ENCODE measurements at places on chromosomes 7 and 10.

GRCh38 chr7:2719007-2719406 is 31.0 kb downstream of the AMZ1 start:
- no peak for DNase-seq

DNA sequence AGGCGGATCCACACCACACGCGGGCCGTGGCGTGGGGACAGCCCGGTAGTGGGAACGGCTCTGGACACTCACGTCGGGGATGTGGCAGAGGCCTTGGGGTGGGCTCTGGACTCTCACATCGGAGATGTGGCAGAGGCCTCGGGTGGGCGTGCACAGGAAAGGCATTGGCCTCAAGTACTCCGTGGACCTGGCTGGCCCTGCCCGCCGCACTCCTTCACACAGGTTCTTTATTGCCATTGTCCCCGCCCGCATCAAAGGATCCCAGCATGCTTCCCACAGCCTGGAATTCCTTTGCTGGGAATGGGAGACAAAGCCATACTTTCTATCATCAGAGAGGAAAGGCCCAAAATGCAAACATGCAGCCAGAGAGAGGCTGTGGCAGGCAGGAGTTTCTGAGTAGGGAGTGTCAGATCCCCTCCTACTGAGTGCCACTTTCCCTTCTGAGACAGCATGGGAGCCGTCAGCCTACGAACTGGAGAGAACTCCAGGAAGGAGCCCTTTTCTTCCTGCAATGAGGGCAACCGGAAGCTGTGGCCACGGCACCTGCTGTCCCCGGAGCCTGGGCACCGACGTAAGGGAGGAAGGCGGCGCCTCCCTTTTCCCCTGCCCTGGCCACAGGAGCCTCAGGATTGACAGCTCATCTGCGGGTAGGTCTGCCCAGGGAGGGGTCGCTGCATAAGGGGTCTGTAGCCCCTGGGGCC is 51.5 kb downstream of the RBM17 start:
- no peak for DNase-seq

- no peak for DNase-seq
These were observed 2.3 kb downstream of the CDH23 start for GRCh38 chr10:71398976-71399375.

DNA sequence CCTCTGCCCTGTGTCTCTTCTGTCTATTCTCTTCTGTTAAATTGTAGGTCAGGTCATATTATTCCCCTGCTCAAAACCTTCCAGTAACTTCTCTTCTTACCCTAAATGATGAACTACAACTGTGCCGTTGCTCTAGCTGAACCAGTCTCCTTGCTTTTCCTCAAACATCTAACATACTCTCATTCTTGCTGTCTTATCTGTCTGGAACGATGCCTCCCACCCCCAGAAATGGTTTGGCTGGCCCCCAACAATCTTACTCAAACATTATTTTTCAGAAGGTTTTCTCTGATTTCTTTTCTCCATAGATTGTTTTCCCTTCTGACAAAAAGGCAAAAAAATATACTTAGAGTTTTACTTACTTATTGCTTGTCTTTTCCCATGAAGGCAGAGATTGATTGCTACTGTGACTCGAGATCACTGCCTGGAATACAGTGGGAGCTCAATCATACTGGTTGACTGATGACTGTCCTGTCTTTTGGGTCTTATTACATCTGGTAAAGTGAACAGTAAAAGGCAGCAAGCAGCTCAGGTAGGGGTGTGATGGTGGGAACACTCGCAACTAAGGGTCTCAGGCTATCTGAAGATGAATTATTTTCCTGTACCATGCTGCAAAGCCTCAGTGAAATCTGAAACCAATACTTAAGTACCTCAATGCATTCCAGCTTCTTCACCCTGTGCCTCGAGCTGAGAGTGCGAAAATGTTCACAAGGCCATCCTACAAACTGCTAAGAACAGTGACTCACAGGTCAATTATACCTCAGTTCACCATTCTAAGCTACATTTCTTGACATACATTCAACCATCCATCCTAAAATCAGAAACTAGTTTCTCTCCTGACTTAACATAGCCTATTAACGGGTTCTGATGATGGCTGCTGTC is 67.6 kb downstream of the DNMBP start:
- no peak for DNase-seq

GRCh38 chr10:31393844-31394243 is 74.8 kb downstream of the ZEB1 start:
- no peak for DNase-seq

DNA sequence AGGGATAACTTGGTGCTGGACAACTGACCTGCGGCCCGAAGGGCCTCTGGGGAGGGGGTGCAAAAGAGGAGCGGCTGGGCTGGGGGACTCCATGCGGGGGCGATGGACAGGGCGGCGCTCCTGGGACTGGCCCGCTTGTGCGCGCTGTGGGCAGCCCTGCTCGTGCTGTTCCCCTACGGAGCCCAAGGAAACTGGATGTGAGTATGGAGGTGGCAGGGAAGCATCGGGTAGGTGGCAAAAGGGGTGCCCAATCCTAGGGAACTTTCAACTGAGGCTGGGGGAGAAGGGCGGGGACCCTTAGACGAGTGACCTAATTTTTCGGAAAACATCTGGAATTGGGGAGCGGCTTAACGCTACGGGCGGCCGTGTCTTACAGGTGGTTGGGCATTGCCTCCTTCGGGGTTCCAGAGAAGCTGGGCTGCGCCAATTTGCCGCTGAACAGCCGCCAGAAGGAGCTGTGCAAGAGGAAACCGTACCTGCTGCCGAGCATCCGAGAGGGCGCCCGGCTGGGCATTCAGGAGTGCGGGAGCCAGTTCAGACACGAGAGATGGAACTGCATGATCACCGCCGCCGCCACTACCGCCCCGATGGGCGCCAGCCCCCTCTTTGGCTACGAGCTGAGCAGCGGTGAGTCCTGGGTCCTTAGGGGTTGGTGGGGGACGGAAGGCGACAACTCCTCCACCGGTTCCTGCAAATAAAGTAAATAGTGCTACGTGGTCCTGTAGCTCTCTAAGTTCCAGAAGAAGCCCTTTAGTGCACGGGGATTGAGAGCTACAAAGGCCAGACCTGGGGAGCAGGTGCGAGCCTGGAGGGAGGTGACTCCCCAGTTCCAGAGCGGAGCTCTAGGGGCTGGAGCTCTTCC is 622 bp downstream of the WNT16 start:
- no peak for DNase-seq

GRCh38 chr10:77504873-77505257 is 132.7 kb downstream of the KCNMA1 start:
- no peak for DNase-seq

DNA sequence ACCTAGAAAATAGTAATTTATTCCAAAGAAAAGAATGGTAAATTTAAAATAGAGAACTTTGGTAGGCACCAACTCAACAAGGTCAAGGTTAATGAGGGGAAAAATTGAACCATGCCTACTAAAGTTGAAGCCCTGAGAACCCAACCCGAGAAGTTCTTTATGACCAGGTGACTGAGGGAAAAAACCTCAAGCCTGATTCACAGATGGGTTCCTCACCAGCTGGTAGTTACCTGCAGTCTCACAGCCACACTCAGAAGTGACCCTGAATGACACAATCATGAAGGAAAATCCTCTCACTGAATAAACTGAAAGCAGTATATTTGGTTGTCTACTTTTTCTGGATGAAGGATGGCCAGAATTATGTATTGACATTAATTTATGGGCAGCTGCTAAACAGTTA is 7.0 kb downstream of the C10orf67 start:
- no peak for DNase-seq

GRCh38 chr7:149830997-149831740 is 7.0 kb upstream of the ZNF862 start:
- DNase-seq, result no peak

DNA sequence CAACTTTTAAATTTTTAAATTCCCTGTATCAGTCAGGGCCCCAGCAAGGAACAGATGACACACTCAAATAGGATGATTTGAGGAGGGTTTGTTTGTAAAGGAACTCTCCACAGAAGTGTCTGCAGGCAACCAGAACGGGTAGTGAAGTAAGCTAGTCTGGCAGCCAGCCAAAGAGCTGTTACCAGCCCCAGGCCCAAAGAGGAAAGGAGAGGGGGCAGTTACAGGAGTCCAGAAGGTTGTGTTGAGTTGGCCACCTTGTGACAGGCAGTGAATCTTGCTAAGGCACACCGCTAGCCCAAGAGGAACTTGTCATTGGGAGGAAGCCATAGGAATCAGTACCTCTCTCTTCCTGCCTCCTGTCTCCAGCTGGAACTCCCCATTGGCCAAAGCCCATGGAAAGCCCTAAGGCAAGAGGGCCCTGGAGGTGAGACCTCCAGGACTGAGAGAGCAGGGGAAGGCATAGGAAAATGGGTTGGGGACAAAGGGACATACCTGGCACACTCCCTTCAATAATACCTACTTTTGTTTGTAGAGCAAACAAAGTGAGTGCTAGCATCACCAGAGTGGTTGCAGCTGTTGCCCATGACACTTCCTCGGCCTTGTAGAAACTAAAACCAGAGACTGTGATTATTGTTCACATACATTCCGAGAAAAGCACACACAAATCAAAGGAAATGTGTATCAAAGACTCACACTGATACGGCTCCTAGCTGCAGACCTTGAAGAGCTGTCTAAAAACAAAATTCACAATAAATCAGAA is 25.4 kb upstream of the GATAD1 start:
- no peak for DNase-seq

- no peak for DNase-seq
These were observed 16.8 kb downstream of the HK1 start for GRCh38 chr10:69295027-69295636.

DNA sequence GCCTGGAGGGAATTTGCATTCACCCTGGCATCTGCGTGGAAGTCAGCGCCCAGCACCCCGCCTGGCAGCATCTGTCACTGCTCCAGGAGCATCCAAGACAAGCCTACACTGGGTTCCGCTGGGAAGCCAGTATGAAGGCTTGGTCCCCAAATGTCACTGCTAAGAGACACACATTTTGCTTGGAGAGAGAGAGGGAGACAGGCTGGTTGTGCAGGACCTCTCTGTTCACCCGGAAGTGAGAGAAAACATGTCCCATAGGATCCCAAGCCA is 119.5 kb downstream of the SEC23IP start:
- DNase-seq, result no peak

All from activated CD8-positive, alpha-beta memory T cell treated with anti-CD3 and anti-CD28 coated beads for 1 hour (primary cell).